ENCODE measurements at places on chromosomes 3 and 15.

DNA sequence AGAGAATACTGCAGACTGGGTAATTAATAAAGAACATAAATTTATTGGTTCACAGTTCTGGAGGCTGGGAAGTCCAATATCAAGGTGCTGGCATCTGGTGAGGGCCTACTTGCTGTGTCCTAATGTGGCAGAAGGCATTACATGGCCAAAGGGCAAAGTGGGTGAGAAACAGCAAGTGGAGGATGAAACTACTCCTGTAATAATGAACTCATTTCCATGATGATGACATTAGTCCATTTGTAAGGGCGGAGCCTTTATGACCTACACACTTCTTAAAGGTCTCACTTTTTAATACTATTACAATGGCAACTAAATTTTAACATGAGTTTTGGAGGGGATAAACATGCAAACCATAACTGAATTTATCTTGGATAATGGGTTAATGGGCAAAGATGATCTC lies 139.6 kb upstream of the SGO1 start:
- no peak for DNase-seq

GRCh38 chr3:12353796-12354525 lies 65.1 kb downstream of the PPARG start:
- peak; percentile 25 for DNase-seq

DNA sequence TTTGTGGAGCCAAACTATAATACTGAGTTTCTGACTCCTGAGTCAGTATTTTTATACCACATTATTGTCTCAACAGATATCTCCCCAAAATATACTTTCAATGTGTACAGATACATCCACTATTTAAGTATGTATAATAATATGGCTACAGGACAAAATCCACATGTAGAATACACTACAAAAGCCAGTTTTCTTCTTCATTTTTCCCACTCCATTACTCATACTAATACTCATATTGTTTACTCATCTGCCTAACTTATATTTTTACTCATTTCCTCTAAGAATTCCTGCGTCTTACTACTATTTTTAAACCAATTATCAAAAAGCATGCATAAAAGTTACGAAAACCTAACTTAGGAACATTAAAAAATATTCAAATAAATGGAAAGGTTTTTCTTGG lies 440.8 kb downstream of the ZNF385D start:
- DNase-seq, result no peak

DNA sequence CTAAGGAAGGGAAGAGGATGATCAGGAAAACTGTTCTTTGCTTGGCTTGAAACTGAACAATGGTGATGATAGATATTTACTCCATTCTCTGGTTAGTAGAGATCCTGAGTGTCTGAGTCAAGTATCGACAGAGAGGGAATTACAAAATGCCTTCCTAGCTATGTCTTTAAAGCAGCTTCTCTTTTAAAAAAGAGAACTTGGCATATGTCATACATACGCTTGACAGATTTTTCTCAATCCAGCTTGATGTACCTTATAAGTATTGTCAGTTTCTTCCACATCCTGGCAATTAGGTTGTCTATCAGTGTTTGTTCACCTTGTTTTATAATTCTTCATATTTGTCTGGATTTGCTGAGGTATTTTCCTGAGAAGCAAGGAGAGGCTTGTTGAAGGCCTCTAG lies 5.0 kb upstream of the EPHB1 start:
- DNase-seq, result no peak

- DNase-seq, result peak; percentile 26
Measured at GRCh38 chr15:98827217-98827616, 178.9 kb downstream of the IGF1R start.

Measured in GF-D8 (cell line).